Activated CD4-positive, alpha-beta T cell treated with anti-CD3 and anti-CD28 coated beads, Interleukin-2, amount 10 ng/mL, durations not matched to agents 24 days and 14 days (primary cell): ENCODE measurements at places on chromosomes 6 and 20.

DNA sequence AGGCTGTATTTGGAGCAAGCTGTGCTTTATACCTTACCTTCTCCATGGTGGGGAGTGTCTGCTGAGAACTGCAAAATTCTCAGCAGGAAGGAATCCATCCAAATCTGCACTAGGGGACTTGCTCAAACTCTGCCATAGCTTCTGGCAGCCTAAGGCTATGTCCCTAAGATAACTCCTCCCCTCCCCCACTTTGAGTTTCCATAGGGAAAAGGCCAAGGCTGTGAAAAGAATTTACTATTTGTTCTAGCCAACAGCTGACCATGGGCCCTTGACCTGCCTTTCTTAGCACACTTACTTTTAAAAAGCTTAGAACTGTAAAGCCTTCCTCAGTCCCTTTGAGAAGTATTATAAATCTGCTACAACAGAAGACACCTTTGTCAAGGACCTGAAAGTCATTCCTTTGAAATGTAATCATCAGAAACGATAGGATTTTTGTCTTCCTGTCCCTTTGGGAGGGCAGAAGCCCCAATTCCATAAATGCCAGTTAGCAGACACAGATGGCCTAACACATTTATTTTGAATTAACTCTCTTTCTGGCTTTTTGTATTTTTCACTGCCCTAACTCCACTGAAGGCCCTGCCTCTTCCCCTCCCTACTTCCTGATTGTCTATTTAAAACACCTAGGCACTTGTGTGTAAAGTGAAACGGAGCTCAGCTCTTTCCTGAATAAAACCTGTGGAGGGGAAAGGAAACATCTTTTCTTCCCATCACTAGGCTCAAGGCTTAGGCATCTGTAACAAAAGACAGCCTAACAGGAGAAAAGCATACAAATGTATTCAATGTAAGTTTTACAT lies 157.1 kb downstream of the AKAP7 start:
- H3K4me1 ChIP-seq = peaks cover 8% of the 10 kb centered on the region
- DNase-seq = no peak
- no peaks in the 10 kb centered on the region for H3K27me3 ChIP-seq
- H3K36me3 ChIP-seq = no peaks in the 10 kb centered on the region

DNA sequence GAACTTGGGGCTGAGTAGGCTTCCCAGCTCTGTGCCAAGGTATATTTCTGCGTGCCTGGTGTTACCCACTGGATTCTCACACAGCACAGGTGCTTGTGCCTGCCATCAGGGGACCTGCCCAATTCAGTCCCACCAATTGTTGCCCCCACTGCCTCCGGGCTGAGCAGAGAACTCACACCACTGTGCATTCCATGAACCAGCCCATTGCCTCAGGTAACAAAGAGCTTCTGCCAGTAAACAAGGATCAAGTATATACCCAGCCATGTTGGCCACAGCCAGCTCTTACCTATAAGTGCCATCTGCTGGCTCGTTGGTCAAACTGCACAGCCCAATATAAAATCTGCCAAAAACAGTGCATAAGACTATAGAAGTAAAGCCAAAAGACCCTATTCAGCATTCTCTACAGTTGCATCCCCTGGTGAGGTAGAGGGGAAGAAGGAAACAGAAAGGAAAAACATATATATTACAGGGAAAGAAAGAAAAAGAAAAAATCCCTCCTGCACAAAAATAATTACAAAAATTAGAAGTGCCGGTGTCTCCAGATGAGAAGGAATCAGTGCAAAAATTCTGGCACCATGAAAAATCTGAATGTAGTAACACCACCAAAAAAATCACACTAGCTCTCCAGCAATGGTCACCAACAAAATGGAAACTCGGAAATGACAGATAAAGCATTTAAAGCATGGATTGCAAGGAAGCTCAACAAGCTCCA lies 241.4 kb downstream of the IBTK start:
- no peaks in the 10 kb centered on the region for H3K36me3 ChIP-seq
- DNase-seq = no peak
- no peak overlapping the region for H3K27ac ChIP-seq
- H3K4me1 ChIP-seq = no peaks in the 10 kb centered on the region
- no peak overlapping the region for H3K4me3 ChIP-seq

GRCh38 chr6:168926306-168926705 lies 327.3 kb downstream of the THBS2 start:
- H3K36me3 ChIP-seq = no peaks in the 10 kb centered on the region
- no peak overlapping the region for H3K4me3 ChIP-seq
- DNase-seq = no peak
- no peaks in the 10 kb centered on the region for H3K27me3 ChIP-seq
- H3K4me1 ChIP-seq = no peaks in the 10 kb centered on the region

DNA sequence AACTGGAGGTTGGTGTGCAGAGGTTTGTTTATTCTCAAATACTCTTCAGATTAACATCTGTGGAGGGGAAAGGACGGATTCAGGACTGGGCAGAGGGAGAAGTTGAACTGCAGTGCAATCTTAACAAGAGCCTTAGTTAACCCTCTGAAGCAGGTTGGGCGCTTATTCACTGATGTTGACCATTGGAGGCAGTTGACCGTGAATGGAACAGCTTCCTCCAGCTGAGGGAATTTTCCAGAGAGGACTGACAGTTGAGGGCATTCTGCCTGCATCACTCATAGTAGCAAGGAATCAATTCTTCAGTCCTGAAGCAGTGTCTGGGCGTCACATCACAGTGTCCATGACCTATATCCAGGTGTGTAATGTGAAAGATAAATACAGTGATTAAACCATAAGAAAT lies 80.9 kb downstream of the PLCB4 start:
- no peaks in the 10 kb centered on the region for H3K36me3 ChIP-seq
- no peaks in the 10 kb centered on the region for H3K27me3 ChIP-seq
- H3K4me1 ChIP-seq = no peaks in the 10 kb centered on the region

DNA sequence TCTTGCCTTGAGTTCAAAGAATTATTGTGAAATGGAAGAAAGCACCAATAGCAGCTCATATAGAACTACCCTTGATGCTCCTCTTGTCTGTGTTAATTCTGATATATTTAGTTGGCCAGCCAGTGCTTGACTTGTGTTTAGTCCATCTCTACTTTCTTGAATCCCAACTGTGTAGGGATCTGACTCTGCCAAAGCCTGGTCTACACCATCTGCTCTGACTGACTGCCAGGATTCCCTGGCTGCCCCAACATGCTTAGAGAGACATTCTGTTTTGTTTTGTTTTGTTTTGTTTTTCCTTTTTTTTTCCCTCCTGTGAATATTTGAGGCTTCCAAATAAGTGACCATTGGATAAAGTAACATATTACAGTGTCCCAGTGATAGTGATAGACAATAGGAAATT lies 953.7 kb upstream of the MANEA start:
- H3K27me3 ChIP-seq = no peaks in the 10 kb centered on the region
- no peak overlapping the region for H3K27ac ChIP-seq
- H3K36me3 ChIP-seq = no peaks in the 10 kb centered on the region
- H3K4me1 ChIP-seq = no peaks in the 10 kb centered on the region

- peaks cover 4% of the 10 kb centered on the region for H3K36me3 ChIP-seq
- DNase-seq = peak; percentile 76
- H3K27me3 ChIP-seq = no peaks in the 10 kb centered on the region
- no peaks in the 10 kb centered on the region for H3K4me1 ChIP-seq
- H3K27ac ChIP-seq = no peak overlapping the region
- no peak overlapping the region for H3K4me3 ChIP-seq
Measured at GRCh38 chr20:3563548-3564177, 92.8 kb downstream of the ATRN start.

GRCh38 chr6:89928604-89929003 lies 34.3 kb downstream of the GJA10 start:
- no peak overlapping the region for H3K4me3 ChIP-seq
- H3K4me1 ChIP-seq = peaks cover 40% of the 10 kb centered on the region
- no peaks in the 10 kb centered on the region for H3K27me3 ChIP-seq
- H3K36me3 ChIP-seq = peaks cover 60% of the 10 kb centered on the region
- no peak for DNase-seq
- peak overlapping the region; percentile 80 for H3K27ac ChIP-seq

DNA sequence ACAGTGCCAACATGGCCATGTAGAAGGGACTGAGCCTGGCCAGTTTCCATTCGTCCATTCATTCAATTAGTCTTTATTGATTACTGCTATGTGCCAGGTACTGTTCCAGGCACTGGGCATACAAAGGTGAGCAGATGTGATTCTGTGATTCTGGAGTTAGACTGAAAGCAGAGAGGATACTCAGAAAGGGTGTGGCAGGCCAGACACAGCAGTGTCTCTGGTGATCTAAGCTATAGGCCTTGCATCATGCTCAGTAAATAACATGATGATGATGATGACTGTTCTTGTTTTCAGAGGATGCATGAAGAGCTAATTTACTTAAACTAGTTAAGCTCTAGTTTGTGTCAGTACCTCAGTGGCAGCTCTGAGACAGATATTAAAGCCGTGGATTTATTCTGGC lies 31.4 kb upstream of the FUCA2 start:
- H3K4me3 ChIP-seq = no peak overlapping the region
- peaks cover 78% of the 10 kb centered on the region for H3K4me1 ChIP-seq
- H3K27me3 ChIP-seq = no peaks in the 10 kb centered on the region
- peak; percentile 71 for DNase-seq
- H3K27ac ChIP-seq = peak overlapping the region; percentile 71

DNA sequence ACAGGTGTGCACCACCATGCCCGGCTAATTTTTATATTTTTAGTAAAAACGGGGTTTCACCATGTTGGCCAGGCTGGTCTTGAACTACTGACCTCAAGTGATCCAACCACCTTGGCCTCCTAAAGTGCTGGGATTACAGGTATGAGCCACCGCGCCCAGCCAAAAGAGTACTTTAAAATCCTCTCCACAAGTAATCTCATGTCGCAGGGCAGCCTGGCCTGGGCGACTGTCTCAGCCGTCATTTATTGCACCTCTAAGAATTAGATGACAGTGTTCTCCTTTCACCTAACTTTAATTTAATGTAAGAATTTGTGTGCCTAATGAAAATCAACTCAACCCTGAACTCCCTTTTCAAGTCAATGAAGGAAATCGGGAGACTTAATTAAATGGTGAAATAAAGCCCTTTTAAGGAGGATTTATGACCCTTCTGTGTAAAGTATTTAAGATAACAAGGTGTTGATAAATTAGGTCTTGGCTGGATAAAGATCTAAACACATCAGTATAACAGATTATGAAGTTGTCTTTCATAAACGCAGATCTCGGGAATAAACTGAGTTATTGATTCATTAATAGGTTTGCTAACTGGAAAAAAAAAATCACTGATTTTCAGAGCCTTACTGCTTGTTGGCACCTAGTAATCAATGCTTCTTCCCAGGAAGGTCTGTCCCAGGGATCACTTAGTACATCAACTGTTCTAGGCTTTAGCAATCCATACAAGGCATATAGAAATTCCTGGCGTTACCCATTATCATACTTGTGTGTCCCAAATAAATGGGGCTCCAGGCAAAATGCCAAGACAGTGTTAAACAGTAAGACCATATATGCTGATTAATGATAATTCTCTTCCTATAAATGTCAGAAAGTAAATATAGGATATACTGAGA lies 209.3 kb downstream of the GMDS start:
- no peak overlapping the region for H3K4me3 ChIP-seq
- DNase-seq = no peak
- peaks cover 12% of the 10 kb centered on the region for H3K27me3 ChIP-seq
- H3K27ac ChIP-seq = no peak overlapping the region

DNA sequence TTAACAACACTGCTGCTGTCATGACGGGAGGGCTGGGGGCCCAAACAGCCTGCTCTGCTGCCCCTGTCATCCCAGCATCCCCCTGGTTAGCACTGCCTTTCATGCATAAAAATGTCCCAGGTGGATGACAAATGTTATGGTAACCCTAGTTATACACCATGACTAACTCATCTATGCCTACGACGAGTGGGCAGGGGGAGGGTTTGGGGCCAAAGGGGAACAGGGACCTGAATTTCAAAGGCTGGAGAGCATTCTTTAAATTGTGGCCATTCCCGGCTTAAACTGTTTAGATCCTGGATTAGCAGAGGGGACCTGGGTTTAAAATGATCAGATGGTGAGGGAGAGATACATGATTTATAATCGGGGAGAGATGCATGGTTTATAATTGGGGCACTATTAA lies 24.4 kb downstream of the GNAS-AS1 start:
- H3K27ac ChIP-seq = no peak overlapping the region
- no peak for DNase-seq
- H3K36me3 ChIP-seq = peaks cover 2% of the 10 kb centered on the region
- no peaks in the 10 kb centered on the region for H3K4me1 ChIP-seq

- H3K4me1 ChIP-seq = no peaks in the 10 kb centered on the region
- no peaks in the 10 kb centered on the region for H3K36me3 ChIP-seq
- H3K27me3 ChIP-seq = no peaks in the 10 kb centered on the region
Measured at GRCh38 chr20:47677635-47678453, 107.4 kb downstream of the SULF2 start.

DNA sequence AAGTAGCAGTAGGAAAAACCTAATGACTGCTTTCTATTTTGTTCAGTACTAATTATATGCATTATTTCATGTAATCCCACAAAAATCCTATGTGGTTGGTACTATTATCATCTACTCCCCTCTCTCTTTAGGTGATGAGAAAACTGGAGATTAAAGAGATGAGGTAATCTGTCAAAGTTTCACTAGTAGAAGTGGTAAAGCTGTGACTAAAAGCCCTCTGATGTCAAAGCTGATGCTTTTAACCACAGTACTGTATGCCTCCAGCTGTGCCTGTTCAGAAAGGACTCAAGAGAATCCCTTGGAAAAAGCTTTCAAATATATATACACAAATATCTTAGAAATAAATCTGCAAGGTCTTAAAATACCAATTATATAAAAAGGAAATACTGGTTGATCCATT lies 38.0 kb downstream of the PHIP start:
- no peak for DNase-seq
- peaks cover 60% of the 10 kb centered on the region for H3K36me3 ChIP-seq
- H3K27me3 ChIP-seq = no peaks in the 10 kb centered on the region
- no peak overlapping the region for H3K4me3 ChIP-seq
